ENCODE measurements at places on chromosomes 3 and 15.

DNA sequence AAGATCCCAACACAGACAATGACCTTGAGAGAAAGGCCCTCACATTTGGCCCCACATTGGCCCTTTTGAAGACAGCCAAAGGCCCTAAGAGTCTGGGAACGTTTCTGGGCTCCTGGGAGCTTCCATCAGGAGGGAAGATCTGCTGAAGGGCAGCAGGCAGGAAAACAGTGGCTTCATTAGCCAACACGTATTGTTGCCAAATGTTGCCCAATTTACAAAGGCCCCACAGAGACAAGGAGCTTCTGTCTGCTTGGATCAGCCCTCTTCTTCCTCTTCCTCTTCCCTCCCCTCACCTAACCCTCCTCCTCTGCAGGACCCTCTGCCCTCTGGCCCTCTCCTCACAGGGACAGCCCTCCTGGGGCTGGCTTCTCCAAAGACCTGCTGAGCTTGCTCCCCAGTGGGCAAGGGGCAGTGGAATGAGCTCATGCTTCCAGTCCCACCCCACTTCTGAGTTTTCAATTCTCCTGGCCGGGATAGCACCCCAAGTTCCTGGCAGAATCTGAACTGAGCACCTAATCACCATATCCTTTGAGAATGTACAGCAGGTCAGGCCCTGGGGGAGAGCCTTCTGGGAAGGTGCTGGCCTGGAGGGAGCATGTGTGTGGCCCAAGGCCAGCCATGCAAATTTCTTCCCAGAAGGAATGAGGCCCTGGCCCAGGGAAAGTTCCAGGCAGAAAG lies 5.1 kb upstream of the LTF start:
- DNase-seq, result no peak

DNA sequence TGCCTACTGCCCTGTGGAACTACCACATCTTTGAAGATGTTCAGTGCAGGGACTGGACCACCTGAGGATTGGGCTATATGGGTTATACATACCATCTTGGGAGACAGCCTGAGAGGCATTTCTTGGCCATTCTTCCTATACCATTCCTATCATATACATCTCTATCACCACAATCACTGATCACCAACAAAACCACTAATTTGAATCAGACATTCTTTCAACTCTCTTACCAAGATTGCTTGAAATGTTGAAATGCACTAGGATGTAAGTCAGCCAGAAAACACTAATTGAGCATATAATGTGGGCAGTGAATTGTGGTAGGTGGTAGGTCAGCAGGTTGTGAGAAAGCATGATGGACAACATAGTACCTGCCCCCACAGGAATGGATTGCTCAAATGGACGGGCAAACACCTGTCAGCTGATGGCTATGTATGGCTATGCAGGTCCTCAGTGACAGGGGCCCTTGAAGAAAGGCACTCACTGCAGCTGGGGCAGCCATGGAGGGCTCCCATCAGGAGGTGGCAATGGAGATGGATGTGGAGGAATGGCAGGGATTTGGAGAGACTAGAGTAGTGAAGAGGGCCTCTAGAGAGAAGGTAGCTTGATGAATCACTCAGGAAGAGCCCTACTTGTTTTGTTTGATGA lies 49.1 kb downstream of the AMOTL2 start:
- DNase-seq, result no peak

- no peak for DNase-seq
These were observed 621.4 kb downstream of the PDCD6IP start for GRCh38 chr3:34419801-34420200.

DNA sequence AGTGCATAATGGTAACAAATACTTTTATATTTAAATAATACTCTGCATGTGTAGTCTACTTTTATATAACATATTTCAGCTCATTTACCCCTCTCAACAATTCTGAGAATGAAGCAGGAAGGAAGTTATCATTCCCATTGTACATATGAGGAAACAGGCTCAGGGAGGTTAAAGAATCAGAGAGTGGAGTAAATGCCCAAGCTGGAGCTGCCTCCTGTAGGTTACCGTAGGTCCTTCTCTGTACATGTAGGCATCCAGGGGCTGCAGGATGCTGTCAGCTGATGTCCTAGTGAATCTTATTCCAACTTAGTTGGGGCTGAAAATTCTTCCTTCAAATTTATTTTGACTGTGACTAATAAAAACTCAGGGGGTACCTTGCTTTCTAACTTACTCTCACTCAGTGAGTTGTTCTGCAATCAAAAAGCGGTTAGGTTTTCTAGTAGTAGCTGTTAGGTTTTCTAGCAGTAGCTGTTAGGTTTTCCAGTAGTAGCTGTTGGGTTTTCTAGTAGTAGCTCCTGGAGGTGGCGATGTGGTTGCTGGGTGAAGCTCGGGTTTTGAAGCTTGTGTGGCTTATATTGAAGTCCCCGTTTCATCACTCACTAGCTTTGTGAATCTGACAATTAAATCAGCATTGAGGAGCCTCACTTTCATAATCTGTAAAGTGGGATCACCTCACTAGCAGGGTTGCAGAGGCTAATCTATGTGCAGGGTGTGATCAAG lies 357.0 kb downstream of the NR2F2 start:
- DNase-seq, result no peak

DNA sequence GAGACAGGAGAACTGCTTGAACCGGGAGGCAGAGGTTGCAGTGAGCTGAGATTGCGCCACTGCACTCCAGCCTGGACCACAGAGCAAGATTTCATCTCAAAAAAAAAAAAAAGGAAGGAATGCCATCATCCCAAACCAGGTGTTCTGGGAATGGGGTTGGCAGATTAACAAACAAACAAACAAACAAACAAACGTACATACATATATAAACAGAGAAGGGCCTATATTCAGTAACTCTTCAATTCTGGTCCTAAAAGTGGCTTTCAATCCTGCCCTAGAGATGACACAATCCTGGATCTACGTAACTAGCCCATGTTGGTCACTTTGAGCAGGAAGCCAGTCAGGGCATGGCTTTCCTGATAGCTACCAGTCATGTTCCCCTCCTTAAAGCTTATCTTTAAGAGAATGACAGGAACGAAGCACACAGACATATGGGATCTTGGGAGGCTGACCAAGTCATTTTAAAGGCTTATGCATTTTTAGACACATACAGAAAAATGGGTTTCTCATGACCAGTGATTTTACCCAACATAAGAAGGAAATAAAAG lies 29.9 kb upstream of the RAB11A start:
- DNase-seq, result no peak

- DNase-seq, result no peak
These were observed 237.4 kb upstream of the LRTM1 start for GRCh38 chr3:55165278-55165677.

GRCh38 chr3:23900744-23901143 lies 16.0 kb downstream of the NKIRAS1 start:
- no peak for DNase-seq

DNA sequence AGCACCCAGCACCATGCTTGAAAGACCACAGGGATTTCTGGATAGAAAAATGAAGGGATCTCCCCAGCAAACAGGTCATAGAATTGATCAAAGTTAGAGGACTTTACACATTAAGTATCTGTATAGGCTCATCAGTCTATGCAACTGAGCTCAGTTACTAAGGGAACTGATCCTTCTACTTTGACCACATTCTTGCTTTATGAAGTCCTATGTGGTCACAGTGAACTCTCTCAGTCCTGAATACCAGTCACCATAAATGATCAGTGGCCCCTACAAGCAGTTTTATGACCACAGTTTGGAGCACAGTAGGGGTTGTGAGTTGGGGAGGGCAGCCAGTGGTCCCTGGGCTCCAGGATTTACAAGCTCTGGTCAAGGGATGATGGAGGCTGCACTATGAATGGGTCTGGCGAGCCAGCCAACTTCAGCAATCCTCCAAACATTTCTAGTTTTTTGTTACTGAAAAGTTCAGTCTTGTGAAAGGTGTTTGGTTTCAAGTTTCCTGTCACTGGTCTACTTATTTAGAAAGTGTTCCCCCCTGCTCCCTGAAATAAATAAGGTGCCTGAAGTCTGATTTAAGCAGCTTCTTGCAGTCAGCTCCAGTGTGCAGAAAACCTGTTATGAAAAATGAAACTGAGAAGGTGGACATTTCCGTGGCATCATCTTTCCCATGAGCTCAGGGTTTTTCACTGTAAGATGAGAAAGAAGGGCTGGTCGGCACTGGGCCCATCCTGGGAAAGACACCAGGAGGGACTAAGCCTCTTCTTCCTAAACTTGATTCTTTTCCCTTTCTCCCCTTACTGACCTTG lies 75.5 kb downstream of the DAPK2 start:
- DNase-seq, result no peak

GRCh38 chr3:49994476-49994875 lies 54.5 kb downstream of the RBM6 start:
- DNase-seq, result no peak

DNA sequence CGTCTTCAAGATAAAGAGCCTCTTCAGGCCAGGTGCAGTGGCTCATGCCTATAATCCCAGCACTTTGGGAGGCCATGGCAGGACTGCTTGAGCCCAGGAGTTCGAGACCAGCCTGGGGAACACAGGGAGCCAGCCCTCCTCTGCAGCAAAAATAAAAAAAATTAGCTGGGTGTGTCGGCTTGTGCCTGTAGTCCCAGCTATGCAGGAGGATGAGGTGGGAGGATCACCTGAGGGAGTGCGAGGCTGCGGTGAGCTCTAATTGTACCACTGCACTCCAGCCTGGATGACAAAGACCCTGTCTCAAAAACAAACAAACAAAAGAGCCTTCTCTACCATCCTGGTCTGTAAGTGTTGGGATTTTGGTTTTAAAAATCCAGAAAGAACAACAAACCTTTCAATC lies 11.1 kb downstream of the WDR53 start:
- no peak for DNase-seq

DNA sequence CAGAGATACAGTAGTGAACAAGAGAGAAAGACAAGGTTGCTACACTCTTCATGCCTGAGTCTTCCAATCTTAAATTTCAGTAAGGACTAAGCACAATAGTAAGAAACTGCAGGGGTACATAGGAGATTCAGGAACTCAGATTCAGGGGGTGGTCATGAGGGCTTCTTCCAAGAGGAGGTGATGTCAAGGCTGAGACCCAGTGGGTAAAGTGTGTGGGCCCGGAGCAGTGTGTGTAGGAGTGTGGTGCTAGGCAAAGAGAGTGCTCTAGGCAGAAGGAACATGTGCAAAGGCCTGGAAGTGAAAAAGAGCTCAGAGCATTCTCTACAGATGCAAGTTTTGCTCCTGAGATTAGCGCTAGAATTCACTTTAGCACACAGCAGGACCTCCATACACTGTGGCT lies 102.9 kb upstream of the SPATA12 start:
- DNase-seq, result no peak

DNA sequence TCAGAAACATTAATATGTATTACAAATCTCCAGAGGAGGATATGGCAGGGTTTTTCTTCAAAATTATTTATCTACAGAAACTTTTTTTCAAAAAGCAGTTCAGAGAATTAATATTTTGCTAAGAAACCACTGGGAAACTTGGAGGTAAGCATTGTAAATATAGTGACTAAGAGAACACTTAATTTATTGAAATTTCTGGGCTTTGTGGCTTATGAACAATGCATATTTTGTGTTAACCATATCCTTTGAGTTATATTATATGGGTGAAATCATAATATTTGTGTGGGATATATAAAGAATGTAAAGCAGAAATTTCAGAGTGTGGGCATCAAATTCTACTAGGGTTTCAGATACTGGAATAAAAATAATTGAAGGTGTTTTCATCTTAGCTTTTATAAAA lies 1059.2 kb downstream of the ZPLD1 start:
- DNase-seq, result no peak

GRCh38 chr15:44295750-44296431 lies 7.4 kb downstream of the GOLM2 start:
- no peak for DNase-seq

- DNase-seq, result no peak
These were observed 27.9 kb upstream of the PSTPIP1 start for GRCh38 chr15:76967067-76967466.

DNA sequence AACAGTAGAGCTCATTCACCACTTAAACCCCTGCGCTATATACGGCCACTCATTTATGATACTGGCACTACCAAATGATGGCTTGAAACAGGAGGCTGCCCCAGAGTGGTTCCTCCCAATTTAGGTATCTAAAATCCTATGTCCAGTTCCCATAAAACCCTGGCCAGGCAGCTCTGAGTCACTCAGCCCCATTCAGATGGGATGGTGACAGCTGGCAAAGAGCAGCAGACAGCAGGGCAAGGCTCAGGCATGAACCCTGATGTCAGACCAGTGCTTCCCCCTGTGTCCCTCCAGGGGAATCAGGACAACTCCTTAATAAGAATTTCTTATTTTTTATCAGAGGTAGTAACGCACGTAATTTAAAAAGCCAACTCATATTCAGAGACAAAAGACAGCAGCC lies 77.2 kb upstream of the RNU6-1 start:
- DNase-seq, result no peak

DNA sequence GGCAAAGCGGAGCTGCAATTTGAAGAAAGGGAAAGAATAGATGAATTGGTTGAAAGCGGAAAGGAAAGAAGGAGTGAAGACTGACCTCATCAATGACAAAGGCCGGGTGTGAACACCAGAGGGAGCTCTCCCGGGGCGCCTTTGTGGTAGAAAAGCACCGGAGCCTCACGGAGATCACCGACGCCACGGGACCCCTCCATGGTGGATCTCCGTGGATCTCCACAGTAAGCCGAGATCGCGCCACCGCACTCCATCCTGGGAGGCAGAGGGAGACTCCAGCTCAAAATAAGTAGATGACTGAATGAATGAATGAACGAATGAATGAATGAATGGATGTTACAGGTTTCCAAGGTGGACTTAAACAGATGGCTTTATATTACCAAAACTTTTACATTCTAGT lies 25.0 kb downstream of the GPR160 start:
- DNase-seq, result no peak

DNA sequence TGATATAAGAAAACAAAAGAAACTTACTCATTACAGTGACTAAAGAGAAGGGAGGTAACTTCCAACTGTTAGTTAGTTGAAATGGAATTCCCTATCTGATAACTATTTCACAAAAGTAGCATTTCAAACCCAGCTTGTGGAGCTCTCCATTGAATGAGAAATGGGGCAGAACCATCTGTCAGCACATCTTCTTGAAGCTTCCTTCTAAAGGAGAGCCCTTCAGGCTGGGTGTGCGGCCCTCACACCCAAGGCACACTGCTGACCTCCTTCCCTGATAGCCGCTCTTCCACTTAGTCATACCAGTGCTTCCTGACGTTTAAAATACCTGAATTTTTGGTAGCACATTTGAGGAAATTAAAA lies 28.1 kb upstream of the VEPH1 start:
- DNase-seq, result no peak

DNA sequence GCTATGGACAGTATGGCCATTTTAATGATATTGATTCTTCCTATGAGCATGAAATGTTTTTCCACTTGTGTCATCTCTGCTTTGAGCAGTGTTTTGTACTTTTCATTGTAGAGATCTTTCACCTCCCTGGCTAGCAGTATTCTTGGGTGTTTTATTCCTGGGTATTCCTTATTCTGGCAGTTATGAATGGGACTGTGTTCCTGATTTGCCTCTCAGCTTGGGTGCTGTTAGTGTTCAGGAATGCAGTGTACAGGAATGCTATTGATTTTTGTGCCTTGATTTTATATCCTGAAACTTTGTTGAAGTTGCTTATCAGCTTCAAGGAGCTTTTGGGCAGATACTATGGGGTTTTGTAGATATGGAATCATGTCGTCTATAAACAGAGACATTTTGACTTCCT lies 49.5 kb upstream of the CTXND1 start:
- DNase-seq, result no peak
